ENCODE measurements at places on chromosomes 3 and 15.

- DNase-seq: no peak
These were observed 254.2 kb upstream of the SLCO3A1 start for GRCh38 chr15:91599261-91599660.

DNA sequence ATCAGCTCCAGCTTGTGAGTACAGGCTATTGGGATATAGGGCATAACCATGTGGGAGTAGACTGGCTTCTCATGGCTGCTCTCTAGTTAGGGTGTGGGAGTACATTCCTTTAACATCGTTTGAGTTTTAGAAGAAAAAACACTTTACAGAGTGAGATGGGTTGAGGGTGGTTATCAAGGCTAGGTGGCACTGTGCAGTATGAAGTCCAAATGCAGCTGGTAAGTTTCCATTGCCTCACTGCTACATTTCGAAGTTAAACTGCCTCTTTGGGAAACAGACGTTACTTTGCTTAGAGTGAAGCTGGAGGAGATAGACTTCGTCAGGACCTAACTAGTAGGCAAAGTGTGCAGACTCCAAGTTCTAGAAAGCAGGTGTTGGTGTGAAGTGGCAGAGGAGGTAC, 192.4 kb downstream of the SQOR start:
- no peak for DNase-seq

DNA sequence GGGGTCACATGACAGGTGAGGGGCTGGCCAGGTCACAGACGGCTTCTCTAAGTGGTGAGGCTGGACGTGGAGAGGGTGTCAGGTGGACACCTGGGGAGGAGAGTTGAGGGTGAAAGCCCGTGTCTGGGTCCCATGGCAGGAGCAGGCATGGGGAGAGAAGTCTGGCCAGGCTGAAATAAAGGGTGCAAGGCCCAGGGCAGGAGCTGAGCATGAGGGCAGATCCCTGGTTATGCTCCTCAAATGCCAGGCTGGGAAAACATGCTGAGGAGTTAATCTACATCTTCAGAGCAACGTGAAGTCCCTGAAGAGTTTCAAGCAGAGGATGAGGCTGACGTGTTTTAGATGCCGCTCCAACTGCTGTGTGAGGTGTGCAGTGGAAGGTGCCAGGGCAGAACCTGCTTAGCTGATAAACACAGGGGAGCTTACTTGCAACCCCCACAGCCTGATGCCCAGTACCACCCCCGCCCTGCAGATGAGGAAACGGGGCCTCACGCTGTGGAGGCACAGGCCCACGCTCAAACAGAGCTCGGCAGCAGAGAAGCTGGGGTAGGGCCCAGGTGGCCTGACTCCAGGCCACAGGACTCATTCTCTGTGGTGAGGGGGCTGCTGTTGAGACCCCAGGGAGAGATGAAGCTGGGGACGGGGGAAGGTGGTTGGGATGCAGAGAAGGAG, 40.5 kb downstream of the HCN4 start:
- no peak for DNase-seq

- no peak for DNase-seq
These were observed 412 bp downstream of the SLC41A3 start for GRCh38 chr3:126083511-126083912.
